ENCODE measurements at places on chromosomes 4 and X.

- no peak for DNase-seq
Measured at GRCh38 chrX:53595266-53595810, 91.2 kb downstream of the HUWE1 start.

DNA sequence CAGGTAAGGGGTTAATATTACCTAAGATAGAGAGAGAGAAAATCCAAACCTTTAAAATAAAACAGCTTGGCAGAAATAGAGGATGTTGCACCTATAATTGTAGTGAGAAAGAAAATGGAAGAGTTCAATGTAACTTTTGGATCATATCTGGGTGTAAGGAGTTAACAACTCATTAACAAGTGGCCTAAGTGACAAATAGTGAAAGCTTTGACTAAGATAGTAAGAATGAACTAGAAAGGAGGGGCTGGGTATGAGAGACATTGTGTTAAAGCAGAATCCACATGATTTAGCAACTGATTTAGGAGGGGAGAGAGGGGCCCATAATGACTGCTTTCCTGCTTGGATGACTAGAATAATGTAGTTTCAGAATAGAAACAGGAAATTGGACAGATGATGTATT, 761.0 kb downstream of the IL1RAPL1 start:
- no peak for DNase-seq

- DNase-seq: no peak
Measured at GRCh38 chrX:48083706-48084105, 12.3 kb upstream of the ZNF630 start.

DNA sequence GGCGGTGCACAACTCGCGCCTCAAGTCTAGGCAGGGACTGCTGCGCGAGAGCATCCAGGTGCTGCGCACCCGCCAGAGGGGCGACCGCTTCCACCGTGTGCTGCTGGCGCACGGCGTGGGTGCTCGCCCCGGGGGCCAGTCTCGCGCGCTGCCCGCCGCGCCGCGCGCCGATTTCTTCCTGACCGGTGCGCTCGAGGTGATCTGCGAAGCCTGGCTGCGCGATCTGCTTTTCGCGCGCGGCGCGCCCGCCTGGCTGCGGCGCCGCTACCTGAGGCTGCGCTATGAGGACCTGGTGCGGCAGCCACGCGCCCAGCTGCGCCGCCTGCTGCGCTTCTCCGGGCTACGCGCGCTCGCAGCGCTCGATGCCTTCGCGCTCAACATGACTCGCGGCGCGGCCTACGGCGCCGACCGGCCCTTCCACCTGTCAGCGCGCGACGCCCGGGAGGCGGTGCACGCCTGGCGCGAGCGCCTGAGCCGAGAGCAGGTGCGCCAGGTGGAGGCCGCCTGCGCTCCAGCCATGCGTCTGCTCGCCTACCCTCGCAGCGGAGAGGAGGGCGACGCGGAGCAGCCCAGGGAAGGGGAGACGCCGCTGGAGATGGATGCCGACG, 1.3 kb downstream of the CHST7 start:
- peak; percentile 42 for DNase-seq

DNA sequence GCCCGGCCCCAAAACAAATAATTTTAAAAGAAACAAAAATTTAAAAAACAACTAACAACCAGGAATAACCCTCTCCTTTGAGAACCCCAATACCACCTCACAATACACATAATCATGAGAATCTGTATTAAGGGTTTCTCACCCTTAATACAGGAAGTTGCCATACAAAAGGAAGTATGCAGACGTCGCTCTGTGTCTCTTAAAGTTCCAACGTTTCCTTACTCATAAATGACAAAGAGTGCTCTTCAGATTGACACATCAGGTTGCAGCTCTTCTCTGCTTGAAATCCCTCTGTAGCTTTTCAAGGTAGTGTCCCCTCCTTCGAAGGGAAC, 73.9 kb upstream of the IRF2 start:
- no peak for DNase-seq

- DNase-seq: no peak
Measured at GRCh38 chr4:85642356-85643100, 167.6 kb downstream of the ARHGAP24 start.
